ENCODE measurements at places on chromosomes 7 and 10. TPM values are rescaled to one million over a fixed set of nuclear protein-coding genes. Genes with fewer than 3 reads are reported as not detected.

GRCh38 chr10:58919927-58920654, 256.4 kb upstream of the PHYHIPL start:
- DNase-seq: no peak

- DNase-seq: no peak
These were observed 3.0 kb upstream of the CYP2W1 start for GRCh38 chr7:979886-980571.

Gene COG5
- total RNA-seq: 49.7 TPM

DNA sequence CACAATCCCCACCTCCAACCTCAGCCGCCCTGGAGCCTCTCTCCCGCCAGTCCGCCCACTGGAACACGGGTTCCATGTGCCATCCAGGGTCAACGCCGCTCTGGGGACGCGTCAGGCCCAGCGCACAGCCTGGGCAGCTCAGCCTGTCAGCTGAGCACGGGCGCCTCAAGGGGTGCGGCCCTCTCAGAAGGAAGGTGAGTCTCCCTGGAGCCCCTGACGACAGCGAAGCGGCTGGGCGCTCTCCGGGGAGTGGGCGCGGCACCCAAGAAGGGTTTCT, 1.2 kb upstream of the SLC18A3 start:
- DNase-seq: no peak

Gene ST8SIA6
- total RNA-seq: 0.79 TPM

DNA sequence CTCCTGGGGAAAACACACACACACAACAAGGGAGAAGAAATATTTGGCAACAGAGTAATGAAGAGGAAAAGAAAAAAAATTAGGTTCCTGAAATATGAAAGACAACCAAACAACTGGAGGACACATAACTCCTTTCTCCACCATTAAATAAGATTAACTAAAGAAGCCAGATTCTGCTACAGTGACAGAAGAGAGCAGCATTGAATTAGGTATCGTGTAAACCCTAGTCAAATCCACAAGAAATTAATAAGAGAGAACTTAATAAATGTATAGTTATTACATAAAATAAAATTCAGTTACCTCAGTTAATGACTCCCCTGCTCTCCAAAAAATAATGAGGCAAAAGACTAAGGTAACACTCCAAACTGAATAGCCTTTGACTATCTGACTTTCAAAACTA, 306.7 kb downstream of the CRPPA start:
- no peak for DNase-seq

- DNase-seq: no peak
These were observed 119.9 kb downstream of the CCNY start for GRCh38 chr10:35456153-35456720.

GRCh38 chr7:155355176-155355575, 57.5 kb downstream of the INSIG1 start:
- DNase-seq: no peak

DNA sequence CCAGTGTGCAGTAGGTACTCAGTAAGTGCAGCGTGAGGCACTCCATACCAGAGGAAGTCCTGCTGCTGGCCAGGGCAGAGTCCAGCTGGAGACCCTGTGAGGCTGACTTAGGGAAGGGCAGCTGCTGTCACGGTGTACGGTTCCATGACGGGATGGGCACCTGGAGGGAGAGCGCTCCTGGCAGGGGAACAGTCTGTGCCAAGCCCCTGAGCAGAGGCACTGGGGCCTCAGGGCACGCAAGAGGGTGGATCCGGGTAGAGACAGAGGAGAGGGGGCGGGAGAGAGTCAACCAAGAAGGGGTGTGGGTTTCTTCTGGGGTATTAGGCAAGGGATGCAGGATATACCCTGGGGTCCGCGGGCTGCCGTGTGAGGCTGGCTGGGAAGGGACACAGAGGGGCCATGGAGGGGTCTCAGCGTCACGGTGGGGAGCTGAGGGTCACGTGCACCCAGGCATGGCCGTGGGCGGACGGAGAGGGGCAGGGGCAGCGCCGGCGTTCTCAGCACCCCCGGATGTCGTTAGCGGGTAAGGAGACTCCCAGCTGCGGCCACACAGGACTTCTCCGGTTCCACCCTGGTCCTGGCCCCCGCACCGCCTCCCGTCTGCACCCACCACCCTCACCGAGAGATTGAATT, 70.5 kb downstream of the MICALL2 start:
- no peak for DNase-seq

Gene EPO
- total RNA-seq: not detected

DNA sequence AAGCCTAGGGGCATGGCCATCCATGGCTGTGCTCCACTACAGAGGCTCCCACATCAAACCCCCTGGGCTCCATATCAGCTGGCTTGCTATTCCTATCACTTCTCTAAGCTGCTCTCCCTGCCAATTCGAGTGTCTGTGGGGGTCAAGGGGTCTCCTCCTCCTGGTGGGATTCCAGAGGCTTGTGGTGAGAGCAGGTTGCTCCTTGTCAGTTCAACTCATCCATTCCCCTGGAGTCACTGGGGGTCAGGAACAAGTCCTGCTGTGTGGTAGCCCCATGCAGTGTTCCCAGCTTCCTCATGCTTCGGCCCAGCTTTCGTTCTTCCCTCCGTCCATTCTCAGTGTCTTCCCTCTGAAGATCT, 86.6 kb upstream of the UNC5B start:
- DNase-seq: no peak

DNA sequence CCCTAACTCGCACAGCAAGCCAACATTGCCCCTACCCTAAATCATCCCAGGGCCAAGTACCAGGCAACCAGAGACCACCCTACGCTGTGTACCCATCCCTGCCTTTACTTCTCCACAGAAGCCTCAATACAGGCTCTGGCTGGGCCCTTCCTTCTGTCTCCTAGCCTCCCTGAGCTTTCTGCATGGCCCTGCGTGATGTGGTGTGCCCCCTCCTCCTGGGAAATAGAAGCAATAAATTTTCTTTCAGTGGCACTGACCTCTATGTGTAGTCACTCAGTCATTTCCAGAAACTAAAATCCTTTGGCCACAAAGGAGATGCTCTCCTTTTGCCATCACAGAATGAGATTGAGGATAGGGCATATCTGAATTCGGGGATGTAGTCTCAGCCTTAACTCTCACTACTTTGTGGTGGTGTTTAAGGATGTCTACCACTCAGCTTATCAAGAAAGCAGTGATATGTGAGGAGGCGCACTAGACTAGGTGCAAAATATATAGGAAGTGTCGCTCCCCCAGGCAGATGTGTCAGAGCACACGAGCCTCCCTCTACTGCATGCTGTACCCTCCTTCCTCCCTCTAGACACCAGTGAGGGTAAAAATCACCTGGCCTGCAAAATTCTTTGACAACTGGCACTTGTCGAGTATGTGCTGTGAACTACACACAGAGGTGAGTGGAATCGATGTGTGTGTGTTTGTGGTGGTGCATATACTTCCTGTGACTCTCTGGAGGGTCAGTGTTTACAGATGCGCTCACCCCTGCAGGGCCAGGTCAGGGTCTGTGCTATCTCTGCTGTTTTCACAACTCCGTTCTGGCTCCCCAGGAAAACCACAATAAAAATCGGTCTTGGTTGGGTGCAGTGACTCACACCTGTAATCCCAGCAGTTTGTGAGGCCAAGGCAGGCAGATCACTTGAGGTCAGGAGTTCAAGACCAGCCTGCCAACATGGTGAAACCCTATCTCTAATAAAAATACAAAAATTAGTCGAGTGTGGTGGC, 825.9 kb upstream of the IGFBP3 start:
- no peak for DNase-seq

- no peak for DNase-seq
These were observed 6.6 kb downstream of the SEMA3A start for GRCh38 chr7:84187813-84188510.

Gene HOXA7
- 0.13 TPM for total RNA-seq

- no peak for DNase-seq
These were observed 49.4 kb upstream of the KLF6 start for GRCh38 chr10:3834404-3834803.

DNA sequence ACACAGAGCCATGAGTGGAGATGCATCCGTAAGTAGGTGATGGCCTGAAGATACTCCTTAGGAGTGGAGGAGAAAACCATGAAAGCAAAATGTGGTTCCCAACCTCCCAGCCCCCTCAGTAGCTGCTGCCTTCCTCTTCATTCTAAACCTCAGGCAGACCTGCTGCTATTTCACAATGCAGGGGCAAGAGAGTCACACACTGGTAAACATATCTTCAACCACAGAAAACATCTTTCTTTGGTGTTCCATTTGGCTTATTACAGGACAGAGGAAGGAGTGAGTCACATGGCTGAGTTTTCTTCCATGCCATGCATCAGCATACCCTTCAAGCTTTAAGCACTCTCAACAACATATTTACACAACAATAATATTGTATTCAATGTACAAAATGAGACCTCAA, 342.1 kb downstream of the BMPER start:
- no peak for DNase-seq

DNA sequence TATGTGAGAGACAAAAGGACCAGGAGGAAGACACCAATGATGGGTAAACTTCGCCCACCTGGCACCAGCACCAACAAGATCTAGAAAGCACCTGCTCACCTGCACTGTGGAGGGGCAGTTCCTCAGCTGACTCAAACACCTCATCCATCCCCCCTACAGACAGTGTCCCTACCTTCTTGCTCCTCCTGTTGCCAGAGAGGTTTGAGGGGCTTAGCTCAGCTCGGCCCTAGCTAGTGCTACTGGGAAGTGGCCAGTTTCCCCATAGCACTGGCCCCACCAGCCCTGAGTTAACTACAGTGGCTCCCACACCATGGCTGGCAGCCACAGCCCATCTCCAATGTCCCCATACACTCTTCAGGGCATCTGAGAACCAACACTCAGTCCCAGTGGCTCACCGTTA, 70.8 kb downstream of the GRID1 start:
- no peak for DNase-seq

Gene ZNF107
- 1.7 TPM for total RNA-seq

GRCh38 chr7:133437544-133437943, 184.7 kb downstream of the EXOC4 start:
- no peak for DNase-seq

GRCh38 chr10:124626759-124627380, 117.3 kb downstream of the FAM53B start:
- DNase-seq: no peak

DNA sequence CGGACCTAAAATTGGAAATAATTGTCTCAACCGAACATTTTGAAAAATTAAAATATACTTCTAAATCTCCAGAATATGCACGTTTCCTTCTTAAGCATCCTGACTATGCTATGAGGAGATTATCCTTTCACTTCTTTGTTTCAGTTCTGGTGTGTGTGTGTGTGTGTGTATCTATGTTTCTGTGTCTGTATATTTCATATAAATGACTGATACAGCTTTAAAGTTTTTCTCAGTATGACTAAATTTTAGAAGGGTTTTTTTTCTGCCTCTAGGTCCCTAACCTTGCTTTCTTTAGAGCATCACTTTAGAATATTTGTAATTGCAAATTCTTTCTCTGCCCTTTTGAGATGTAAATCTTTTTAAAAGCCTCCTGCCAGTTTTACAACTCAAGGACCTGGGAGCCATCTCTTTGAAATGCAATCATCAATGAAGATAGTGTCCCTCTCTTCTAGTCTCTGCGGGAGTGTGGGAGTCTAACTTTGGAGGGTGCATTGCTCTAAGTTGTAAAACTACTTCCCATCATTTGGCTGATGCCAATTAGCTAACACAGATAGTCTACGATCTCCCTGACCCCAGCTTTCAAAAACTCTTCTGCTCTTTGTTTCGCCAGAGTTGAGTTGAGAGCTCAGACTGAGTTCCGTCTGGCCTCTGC, 782.0 kb upstream of the ZWINT start:
- no peak for DNase-seq

- DNase-seq: no peak
These were observed 4.5 kb upstream of the GATA3 start for GRCh38 chr10:8049865-8050555.

Gene RASA4B
- total RNA-seq: 1.5 TPM

Gene SLC26A3
- total RNA-seq: not detected

DNA sequence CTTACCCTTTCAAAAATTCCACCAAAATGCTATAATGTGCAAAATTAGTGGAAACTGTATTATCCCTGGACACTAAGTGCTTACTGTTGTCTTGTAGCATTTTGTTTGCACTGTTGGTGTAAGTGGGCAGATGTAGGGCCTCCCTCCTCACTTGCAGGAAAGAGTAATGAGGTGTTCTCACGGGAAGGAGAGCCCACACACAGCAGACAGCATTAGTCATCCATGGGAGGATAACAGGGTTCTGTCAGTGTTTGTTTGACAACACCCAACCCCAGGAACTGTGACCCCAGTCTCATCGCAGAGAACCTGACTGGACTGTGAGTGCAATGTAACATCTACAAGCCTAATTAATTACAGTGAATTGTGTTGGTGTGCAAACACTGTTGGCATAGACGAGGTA, 58.7 kb upstream of the VSTM2A start:
- DNase-seq: no peak

- DNase-seq: no peak
These were observed 271.9 kb downstream of the PLXDC2 start for GRCh38 chr10:20088061-20088701.

GRCh38 chr7:3042861-3043489, 692 bp downstream of the CARD11 start:
- no peak for DNase-seq

Gene PLXNA4
- total RNA-seq: 12.5 TPM

GRCh38 chr10:121910673-121911420, 17.0 kb downstream of the ATE1 start:
- DNase-seq: no peak

GRCh38 chr10:58674251-58674650, 161.6 kb downstream of the BICC1 start:
- DNase-seq: peak; percentile 26

Gene INHBA
- 2.4 TPM for total RNA-seq

DNA sequence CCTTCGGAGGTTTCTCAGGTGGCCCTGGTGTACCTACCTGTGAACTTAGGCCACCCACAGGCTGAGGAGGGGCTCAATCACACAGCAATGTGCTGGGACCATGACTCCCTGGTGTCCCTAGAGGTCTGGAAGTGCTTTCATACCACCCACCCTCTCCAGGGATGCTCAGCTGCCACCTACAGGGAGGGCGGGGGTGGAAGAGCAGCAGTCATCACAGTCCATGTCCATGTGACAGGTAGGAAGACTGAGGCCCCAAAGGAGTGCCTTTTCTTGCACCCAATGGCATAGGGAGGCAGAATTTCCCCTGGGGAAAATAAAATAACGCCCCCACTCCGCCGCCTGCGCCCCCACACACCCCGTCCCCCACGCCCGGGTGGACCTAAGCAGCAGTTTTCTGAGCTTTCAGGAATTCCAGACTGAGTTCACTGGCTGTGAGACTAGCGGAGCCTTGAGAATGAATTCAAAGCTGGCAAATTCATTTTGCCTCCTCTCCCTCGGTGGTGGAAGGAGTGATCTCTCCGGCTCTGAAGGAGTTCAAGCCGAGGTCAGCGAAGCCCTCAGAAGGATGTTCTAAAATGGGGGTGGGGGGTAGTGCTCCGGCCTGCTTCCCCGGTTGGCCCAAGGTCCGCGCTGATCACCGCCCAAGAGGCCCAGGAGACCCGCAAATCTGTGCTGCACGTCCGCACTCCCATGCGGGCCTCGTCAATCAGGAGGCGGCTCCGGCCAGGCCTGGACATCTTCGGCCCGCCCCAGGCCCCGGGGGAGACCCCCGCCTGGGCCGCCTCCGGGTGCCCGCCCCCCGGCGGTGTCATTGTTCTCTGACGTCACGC, 2.1 kb upstream of the ZMIZ1 start:
- DNase-seq: no peak

Gene MEIG1
- total RNA-seq: not detected

Gene NME8
- not detected for total RNA-seq
